ENCODE measurements at places on chromosomes 3 and 15.

- DNase-seq: no peak
Measured at GRCh38 chr3:178263236-178263916, 272.9 kb upstream of the KCNMB2 start.

- no peak for DNase-seq
Measured at GRCh38 chr3:194906970-194907629, 221.4 kb downstream of the FAM43A start.

GRCh38 chr3:156445117-156446090 lies 109.5 kb downstream of the SSR3 start:
- DNase-seq: no peak

- DNase-seq: no peak
Measured at GRCh38 chr3:46501702-46502101, 3.9 kb downstream of the RTP3 start.
